RWPE2 (cell line): ENCODE measurements at places on chromosomes 7 and 10.

DNA sequence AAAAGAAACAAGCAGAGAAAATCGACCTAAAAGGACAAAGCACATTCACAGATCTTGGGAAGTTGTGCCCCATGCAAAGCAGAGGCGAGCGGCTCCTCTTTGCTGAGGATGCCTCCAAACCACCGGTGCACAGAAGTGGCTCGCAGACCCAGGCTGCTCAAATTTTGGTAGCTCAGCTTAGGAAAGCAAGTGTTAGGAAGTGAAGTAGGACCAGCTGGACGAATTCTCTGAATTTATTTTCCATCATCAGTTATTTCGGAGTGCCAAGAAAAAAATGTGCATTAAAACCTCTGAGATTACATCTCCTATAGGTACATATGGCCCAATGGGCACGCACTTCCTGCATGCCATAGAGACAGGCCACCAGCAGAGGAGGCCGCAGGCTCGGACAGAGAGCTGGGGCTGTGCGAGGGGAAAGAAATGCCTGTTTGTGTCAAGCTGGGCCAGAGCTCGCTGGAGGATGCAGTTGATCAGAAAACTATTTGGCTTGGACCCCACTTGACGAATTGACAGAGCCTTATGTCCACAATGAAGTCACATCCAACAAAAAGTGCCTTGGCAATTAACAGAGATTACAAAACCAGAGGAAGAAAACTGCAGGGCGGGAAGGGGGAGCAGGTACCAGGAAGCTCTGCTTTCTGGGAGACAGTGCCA, 122.3 kb upstream of the LYZL2 start:
- DNase-seq: no peak

GRCh38 chr10:132648072-132648850, 110.7 kb downstream of the INPP5A start:
- peak; percentile 37 for DNase-seq

DNA sequence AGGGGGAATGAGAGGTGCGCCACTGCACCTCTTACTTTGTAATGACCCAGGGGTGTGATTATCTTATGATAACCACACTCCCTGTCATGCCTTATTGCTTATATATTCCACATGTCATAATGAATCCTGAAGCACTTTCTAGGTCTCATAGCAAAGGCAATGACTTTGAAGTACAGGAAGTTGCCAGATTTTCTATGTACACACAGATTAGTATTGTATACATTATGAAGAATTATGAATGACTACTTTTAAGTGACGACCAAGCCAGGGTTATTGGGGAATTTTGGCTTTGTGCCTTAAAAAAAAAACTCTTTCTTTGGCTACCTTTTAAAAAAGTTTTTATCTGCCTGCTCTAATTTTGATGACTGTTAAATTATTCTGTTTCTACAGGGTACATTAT, 269.6 kb downstream of the MDFIC start:
- DNase-seq: no peak

DNA sequence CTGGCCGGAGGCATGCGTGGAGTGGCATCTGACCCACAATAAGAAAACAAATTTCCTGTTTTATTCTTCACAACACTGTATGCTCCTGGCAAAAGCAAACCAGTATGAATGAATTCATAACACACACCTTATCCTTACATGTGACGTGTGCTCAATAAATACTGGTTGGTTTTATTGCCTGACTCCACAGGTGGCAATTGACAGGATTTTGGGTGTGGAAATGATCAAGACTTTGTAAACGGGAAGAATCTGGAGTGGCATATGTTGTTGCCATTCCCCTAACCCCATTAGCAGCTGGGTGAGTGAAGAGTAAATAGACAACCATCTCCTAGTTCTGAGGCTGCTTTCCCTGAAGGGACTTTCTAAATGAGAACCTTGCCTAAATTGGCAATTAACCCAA, 215.5 kb upstream of the AOAH start:
- DNase-seq: no peak

- DNase-seq: no peak
Observed at GRCh38 chr10:61179771-61180170, 235.8 kb upstream of the RHOBTB1 start.

DNA sequence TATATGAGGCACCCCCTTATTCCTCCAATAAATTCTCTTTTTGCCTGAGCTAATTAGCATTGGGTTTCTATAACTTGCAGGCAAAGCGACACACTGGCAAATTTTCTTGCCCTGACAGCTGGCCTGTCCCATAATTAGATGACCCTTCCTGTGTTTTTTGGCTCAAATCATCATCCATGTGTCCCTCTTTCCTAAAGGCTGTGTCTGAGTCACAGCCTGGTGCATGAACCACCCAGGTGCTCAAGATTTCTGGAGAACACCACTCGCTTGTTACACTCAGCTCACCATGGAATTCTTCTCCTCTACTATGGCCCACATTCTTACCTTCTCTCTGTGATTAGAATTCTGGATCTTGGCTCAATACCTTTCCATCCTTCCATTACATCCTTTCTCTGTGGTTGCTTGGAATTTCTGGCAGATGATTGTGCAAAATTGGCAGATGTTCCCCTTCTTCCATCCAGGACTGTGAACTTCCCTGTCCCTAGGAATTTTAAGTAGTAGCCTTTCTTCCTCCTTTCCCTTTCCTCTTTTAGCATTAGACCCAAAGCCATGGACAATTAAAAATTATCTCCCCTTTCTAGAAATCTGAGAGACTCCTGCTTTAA, 116.0 kb upstream of the ANKRD1 start:
- DNase-seq: no peak

GRCh38 chr10:130359711-130360110, 223.5 kb downstream of the GLRX3 start:
- DNase-seq: no peak

GRCh38 chr10:3781468-3782145, 3.4 kb downstream of the KLF6 start:
- no peak for DNase-seq

DNA sequence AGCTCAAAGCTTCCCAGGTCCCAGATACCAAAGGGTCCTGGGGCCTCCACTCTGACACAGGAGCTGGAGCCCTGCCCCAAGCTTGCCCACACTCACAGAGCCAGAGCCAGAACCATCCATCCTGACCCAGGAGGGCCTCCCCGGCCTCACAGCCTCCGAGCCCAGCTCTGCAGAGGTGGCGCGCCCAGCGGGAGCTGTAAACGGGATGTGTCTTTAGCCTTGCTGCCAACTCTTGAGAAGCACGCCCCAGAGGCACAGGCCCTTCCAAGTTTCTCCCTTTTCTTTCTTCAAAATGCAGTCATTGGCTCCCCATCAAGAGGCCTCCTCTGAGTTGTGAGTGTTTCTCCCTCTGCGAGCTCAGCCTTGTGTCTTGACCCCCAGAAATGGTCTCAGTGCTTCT, 75.0 kb downstream of the PDGFA start:
- no peak for DNase-seq

DNA sequence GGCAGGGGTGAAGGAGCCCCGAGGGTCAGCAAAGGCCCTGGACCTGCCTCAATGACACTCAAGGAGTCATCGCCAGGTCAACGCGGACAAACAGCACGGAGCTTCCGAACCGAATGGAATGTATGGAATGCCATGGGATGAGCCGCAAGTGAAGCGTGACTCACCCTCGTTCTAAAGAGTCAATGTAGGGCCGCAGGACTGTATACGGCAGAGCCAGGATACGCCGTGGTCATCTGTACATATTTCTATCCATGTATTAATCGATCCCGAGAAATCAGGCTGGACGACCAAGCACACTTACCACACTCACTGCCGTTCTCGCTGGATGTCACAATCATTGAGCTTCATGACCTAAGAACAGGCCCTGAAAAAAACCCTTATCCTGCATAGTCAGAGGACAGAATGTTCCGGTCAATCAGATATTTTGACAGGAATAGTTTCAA, 4.3 kb downstream of the SNX8 start:
- DNase-seq: peak; percentile 82

DNA sequence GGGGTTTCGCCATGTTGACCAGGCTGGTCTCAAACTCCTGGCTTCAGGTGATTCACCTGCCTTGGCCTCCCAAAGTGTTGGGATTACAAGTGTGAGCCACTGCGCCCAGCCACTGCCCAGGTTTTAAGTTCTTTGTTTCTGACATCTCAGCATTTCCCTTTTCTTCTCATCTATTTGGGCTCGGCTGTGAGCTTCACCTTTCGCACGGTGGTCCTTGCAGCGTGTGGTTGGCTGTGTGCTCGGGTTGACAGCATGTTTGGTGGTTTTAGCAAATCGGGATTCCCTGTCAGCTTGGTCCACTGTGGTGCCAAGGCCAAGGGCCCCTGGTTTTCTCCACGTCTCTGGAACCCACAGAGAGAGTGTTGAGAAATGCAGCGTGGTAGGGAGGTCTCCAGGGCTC, 138.8 kb downstream of the DNAJB6 start:
- DNase-seq: no peak

DNA sequence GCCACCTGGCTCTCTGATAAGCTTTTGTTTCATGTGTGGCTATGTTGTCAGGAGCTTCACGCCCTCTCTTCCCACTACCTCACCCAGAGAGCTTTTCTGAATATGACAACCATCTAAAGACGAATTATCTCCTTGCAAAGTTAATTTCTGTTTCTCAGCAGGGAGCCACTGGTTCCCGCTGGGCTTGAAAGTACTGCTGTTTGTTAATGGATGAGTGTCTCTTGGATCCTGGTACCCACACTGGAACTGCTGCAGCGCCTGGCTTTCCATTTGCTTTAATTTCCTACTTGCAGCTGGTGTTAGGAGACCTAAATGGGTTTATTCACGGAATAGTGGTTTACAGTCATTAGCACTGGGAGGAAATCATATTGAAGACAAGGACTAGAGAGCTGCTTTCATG, 267.9 kb upstream of the LRGUK start:
- no peak for DNase-seq

DNA sequence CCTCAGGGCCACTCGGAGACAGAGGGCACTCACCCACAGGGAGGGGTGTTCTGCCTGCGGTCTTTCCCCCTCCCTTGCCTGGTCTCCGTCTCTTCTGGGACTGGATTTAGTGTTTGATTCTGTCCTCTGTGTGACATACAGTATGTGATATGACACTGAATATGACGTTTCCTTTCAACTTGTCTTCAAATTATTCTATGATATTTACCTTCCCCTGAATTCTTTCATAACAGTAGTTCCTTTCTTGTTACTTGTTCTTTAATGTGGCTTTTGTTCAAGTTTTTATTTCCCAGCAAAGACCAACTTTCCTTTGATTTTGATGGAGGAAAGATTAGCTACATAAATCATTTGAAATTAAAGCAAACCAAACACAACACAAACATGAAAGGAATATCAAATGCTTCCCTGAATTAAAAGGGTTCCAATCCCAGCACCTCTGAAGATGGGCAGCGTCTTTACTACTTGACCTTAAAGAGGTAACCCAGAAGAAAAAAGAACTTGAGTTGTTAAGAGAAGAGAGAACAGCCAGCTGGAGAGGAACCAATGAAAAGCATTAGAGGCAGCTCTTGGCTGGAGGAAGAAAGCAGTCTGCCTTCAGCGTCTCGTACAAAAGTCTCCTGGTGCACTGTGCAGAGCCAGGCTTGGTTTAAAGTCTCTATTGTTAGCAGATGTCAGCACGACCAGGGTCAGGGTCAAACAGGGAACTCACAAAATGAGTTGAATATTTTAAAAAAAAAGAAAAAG, 18.3 kb upstream of the RHEB start:
- DNase-seq: no peak

GRCh38 chr7:69276011-69276729, 322.1 kb upstream of the AUTS2 start:
- DNase-seq: no peak

DNA sequence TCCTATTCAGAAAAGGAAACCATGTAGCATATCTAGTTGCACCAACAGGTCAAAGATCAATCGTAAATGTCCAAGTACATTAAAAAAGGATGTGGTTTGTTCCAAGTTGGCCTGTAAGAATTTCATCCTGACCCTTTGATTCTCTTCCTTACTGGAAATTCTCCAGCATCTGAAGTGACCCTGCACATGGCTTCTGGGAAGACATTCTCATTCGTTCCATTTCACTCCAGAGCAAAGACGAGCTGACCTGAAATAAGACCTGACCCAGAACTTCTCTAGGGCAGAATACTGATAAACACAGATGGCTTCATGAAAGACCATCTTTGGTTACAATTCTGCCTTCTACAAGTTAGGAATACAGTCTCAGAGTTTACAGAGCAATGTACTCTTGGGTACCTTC, 39.8 kb downstream of the ASB4 start:
- no peak for DNase-seq

GRCh38 chr10:29181936-29182335, 106.9 kb upstream of the LYZL1 start:
- no peak for DNase-seq

DNA sequence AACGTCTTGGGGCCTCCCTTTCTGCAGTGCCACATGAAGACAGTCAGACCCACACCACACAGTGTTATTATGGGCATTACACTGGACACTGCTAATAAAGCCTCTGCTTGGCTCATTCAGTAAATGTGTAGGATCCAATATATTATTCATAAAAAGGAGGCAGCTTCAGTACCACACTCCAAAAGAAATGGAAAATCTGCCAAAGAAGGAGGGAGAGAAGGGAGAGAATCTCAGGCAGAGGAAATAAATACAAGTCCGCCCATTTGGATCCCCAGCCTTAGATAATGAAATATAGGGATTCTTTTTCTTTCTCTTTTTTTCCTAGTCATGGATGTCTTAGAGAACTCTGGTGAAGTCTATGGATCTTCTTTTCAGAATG, 162.2 kb downstream of the ELMO1 start:
- DNase-seq: no peak

- no peak for DNase-seq
Observed at GRCh38 chr10:581776-582330, 107.6 kb downstream of the DIP2C start.

- no peak for DNase-seq
Observed at GRCh38 chr10:78913219-78914059, 155.3 kb upstream of the ZMIZ1 start.

- DNase-seq: no peak
Observed at GRCh38 chr10:49540056-49540797, 1.3 kb upstream of the ERCC6 start.

DNA sequence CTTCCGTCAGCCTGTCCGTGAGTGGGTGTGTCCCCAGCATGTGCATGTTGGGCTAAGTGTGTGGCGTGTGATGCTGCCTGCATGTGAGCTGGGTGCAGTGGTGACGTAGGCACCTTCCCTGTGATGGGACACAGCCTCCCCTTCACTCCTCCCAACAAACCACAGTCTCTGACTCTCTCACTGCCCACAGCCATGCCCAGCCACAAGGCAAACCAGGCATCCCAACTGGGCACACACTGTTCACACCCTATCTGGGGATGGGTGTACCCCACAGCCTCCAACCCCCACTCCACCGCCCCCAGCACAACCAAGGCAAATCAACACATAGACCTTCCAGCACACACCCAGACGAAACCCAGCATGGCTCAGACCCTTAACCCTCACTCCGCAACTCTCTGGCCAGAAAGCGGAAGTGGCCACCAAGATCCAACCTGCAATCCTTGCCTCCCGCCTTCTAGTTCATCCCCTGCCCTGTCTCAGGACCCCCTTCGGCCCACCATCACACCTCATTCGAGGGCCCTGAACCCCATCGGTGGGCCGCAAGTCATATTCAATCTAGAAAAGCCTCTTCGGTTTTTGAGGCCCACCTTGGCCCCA, 10.4 kb downstream of the PSD start:
- no peak for DNase-seq

DNA sequence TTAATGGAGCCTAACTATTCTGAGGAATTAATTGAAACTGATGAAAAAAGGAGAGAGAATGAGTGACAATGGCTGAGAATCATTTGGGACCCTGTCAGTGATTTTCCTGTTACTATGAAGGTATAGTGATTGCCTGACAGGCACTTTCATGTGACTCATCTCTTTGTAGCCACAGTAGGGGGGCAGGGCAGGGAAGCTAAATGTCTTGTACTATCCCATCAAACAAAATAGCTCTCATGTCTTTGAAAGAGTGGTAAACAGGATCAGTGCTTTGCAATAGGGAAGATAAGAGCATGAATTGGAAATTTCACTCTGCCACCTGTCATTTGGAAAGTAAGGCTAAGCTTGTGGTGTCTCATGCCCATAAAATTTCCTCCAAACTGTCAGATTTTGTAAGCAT, 94.5 kb upstream of the GSDME start:
- no peak for DNase-seq
